Stimulated activated CD8-positive, alpha-beta memory T cell treated with anti-CD3 and anti-CD28 coated beads, Interleukin-12 subunit alpha, Interleukin-12 subunit beta, amount 100 ng/mL, for 4 hours (primary cell): ENCODE measurements at places on chromosomes 3 and 15.

- DNase-seq = no peak
These were observed 20.3 kb downstream of the CSRNP1 start for GRCh38 chr3:39133093-39133490.

GRCh38 chr15:25737218-25737643 is 125.9 kb downstream of the ATP10A start:
- no peak for DNase-seq

DNA sequence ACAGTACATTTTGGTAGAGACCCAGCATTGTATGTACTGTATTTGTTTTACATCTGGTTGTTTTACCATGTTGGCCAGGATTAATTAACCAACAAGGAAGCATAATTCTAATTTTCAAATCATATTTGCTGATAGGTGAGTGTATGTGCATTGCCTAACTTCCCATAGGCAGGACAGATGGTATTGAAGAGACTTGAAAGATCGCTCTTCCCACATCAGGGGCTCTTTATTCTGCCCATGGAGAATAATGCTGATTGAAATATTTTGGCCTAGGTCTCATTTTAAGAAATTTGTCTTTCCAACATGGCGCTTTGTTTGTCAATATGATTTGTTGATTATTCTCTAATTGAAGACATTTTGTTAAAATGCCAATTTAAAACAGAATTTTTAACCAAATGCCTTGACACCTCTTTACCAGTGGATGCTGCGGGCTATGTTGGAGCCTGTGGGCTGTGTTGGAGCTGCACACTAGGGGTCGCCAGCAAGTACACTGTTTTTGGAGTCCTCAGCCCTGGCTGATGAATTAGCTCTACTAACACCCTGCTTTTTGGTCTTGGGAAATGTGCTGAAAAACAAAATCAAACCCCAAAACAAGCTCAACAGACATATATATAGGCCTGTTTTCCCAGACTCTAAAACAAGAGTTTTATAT is 5.3 kb downstream of the P2RY12 start:
- DNase-seq = no peak

GRCh38 chr3:15794303-15794771 is 3.4 kb downstream of the ANKRD28 start:
- no peak for DNase-seq

DNA sequence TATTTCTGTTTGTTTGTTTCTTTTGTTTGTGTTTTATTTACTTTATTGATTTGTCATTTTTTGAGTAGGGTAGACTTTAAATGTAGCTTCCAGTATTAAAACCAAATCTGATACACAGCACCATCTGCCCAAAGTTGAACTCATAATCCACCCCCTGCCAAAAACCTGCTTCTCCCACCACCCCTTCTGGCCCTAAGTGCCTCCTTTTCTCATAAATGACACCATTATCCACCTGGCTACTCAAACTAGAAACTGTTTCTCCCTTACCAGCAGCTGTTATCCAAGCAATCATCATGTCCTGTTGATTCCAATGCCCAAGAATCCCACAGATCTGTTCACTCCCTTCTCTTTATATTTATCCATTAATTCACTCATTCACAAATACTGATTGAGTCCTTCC is 21.8 kb upstream of the PTX3 start:
- DNase-seq = no peak

GRCh38 chr3:103786296-103786695 is 1351.5 kb downstream of the ZPLD1 start:
- DNase-seq = no peak

GRCh38 chr15:33693166-33693800 is 275.0 kb upstream of the CHRM5 start:
- DNase-seq = no peak
